GM12878 (cell line): ENCODE measurements at places on chromosomes 4 and X. TPM values are rescaled to one million over a fixed set of nuclear protein-coding genes. Genes with fewer than 3 reads are reported as not detected.

DNA sequence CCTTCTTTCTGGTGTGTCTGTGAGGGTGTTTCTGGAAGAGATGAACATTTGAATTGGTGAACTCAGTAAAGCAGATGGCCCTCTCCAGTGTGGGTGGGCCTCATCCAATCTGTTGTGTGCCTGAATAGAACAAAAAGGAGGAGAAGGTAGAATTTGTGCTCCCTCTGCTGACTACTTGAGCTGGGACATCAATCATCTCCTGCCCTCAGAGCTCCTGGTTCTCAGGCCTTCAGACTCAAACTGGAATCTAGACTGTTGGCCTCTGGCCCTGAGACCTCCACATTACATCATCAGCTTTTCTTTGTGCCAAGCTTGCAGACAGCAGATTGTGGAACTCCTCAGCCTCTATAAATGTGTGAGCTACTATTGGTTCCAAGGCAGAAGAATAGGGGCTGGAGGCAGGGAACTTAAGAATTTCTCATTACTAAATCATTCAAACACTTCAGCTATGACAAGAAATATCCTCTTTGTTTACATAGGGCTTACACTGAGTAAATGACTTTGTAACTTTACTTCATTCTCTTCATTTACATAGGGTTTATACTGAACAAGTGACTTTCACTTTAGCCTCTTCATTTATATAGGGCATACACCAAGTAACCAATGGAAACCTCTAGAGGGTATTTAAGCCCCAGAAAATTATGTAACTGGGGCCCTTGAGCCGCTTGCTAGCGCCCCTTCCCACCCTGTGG is 86.9 kb upstream of the NWD2 start:
- no peak for DNase-seq

DNA sequence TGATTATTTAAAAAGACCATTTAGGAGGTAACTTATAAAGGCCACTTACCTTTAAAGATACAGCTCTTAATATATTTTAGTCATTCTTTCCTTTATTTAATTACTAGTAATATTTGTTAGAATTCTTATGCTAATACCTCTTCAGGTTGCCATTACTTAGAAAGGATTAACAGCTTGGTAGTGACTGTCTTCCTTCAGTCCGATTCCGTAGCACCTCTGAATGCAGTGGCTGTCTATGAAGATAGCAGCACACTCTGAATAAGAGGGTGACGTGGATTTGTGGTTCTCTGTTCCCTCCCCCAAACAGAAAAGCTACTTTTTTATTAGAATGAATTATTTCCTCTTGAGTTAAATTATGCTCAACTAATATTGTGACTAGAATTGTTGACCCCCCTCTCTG is 92.6 kb upstream of the TENM3 start:
- DNase-seq, result no peak

Gene RBM46
- not detected in 2 replicates for total RNA-seq

DNA sequence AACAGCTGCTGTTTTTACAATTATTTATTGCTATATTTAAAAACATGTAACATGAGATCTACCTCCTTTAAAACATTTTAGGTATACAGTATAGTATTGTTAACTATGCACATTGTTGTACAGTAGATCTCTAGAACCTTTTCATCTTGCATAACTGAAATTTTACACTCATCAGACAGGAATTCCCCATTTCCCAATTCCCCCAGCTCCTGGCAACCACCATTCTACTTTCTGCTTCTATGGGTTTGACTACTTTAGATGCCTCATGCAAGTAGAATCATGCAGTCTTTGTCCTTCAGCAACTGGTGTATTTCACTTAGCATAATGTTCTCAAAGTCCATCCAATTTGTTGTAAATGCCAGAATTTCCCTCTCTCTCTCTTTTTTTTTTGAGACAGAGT is 9.7 kb upstream of the LSM6 start:
- DNase-seq, result no peak

- no peak for DNase-seq
These were observed 81.9 kb downstream of the HCCS start for GRCh38 chrX:11193035-11193469.

DNA sequence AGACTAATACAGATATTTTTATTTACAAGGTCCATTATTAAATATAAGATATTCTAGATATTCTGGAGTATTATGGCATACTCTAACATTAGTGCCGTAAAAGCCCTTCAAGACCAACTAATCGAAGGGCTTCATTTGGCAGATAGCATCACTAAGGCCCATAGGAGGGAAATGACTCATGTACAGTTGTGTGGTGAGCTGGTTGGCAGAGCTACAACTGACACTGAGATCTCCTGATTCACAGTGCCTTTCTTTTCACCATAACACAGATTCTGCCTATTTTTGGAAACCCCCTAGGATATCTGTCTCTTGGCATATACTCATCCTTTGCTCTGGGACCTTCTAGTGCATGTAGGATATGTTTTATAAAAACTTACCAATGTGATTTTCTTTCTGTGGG is 201.7 kb upstream of the AFF2 start:
- no peak for DNase-seq

Gene DCAF12L1
- not detected in 2 replicates for total RNA-seq

GRCh38 chrX:140766024-140766611 is 56.6 kb downstream of the LINC00632 start:
- no peak for DNase-seq
